Fibroblast of skin of right quadriceps (primary cell): ENCODE measurements at places on chromosomes 7 and 10.

DNA sequence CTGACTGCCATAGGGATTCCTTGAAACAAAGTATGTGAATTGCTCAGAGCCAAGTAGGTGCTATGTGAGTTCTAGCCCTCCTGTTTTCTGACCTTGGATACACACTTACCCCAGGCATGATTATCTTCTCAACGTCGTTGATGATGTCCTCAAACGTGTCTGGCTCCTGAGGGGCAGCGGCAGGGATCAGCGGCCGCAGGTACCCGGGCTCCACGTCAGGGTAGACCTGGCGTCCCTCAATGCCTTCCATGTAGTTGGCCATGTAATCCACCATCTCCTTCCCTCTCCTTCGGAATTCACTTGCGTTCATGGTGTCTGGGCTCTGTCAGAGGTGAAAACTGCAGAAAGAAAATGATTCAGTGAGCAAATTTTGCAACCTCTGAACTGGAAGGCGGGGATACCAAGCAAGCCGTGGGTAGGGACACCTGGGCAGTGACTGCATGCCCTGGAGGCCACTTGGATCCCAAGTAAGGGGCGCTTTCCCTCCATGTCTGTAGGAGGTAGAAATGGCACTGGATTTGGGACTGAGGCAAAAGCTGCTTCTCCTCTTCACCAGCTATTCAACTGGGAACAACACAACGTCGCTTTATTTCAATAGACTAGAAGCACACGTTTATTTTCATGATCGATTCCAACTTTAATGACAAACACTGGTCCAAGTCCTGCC, 21.3 kb downstream of the DDC start:
- DNase-seq, result no peak

GRCh38 chr7:96927131-96927530, 78.2 kb upstream of the DLX6 start:
- DNase-seq, result no peak

DNA sequence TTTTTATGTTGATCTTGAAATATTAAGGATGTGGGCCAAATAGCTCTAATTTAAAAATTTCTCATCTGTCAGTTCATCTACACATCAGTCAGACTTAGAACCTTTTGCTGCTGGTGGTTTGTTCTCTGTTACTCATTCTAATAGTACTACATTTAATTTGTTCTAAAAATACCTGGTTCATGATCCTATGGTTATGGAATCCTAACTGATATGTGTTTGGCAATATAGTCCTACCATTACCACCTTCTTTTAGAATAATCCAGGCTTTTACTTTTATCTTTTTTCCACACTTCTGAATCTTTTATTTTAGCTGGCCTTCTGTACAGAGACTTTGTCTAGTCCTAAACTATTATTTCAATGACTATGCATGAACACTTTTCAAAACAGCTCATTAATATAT, 116.9 kb downstream of the SVOPL start:
- no peak for DNase-seq

- DNase-seq, result no peak
Observed at GRCh38 chr7:25664593-25664992, 436.3 kb upstream of the NPVF start.

- peak; percentile 94 for DNase-seq
Observed at GRCh38 chr7:45435846-45436245, 138.3 kb upstream of the ADCY1 start.

- no peak for DNase-seq
Observed at GRCh38 chr7:132500727-132501440, 75.4 kb downstream of the PLXNA4 start.

DNA sequence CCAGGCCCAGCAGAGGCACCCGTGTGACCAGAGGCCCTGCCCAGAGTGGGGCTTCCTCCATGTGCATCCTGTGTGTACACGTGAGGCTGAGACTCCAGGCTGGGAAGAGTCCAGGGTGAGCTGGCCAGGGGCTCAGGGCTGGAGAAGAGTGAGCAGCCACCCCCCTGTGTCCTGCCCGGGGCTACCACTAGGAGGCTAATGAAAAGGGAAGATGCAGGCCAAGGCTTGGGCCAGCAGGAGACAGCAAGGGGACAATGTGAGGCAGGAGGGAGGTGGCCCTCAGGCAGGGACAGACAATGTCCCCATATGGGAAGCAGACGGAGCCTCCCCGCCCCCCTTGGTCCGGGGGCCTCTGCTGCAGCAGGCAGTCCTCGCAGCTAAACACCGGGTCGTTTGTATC, 102.0 kb downstream of the HIF1AN start:
- DNase-seq, result no peak

DNA sequence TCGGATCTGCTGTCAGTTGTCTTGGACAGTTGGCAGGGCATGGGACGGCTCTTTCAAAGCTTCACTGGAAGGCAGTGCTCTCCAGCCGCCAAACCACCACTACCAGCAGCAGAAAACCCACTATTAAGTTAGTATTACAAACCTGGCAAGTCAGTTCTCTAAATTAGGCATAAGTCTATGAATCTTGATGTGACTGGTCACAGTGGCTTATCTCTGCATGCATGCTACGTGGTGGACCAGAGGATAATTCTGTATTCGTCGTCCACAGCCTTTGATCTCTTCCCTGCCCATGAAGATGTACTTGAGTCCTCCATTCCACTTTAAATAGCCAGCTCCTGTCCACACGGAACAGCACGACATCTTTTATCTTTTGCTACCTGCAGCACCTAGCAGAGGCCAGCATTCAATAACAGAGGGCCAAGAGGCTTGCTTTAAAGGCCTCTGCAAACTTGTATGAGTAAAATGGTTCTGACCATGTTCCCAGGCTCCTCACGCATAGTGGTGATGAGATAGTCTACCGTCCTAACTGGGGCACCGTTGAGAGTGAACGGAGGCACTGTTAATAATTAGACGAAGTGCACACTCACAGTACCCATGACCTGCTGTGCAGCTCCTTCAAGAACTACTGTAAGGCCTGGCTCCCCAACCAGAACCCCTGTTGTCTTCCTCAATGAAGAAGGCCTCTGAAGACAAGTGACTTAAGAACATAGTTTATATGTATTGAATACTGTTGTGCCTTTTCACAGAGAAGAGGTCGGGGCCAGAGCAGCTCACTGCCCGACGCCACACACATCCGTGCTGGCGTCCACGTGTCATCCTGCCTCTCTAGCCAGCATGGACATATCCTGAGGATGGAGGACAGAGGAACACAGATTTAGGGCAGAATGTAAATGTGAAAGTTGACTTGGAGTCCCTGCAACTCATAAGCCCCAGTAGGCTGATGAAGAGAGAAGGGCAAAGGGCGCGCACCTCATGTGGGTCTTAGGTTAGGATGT, 1.0 kb downstream of the GPR146 start:
- DNase-seq, result no peak

DNA sequence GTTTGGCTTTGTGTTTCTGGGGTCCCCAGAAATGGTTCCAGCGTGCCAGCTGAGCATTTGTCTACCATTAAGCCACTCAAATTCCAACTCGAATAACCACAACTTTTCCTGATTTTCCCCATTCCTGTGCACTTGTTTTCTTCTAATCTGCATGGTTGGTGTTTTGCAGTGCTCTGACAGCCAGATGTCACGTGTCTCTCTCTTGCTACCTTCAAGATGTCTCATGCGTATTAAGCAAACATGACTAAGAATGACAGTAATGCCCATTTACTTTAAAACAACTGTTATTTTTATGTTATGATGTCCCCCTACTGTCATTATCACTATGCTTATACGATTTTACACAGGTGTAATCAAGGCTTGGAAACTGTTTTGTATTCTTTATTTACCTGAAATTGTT, 35.2 kb upstream of the MXI1 start:
- DNase-seq, result no peak
